ENCODE measurements at places on chromosomes 7 and 10. TPM values are rescaled to one million over a fixed set of nuclear protein-coding genes. Genes with fewer than 3 reads are reported as not detected.

Gene PDE6C
- not detected for total RNA-seq

DNA sequence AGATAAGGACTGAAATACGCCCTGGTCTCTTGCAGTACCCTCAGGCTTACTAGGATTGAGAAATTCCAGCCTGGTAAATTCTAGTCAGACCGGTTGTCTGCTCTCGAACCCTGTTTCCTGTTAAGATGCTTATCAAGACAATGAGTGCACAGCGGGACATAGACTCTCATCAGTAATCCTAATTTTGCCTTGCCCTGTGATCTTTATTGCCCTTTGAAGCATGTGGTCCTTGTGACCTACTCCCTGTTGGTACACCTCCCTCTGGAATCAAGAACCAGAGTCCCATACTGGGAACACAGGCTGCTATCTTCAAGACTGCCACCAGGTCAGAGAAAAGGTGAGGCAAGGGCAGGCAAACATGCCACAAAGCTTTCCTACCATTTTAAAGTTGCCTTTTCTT is 7.2 kb downstream of the C10orf53 start:
- no peak for DNase-seq

Gene HTR5A
- total RNA-seq, result not detected

DNA sequence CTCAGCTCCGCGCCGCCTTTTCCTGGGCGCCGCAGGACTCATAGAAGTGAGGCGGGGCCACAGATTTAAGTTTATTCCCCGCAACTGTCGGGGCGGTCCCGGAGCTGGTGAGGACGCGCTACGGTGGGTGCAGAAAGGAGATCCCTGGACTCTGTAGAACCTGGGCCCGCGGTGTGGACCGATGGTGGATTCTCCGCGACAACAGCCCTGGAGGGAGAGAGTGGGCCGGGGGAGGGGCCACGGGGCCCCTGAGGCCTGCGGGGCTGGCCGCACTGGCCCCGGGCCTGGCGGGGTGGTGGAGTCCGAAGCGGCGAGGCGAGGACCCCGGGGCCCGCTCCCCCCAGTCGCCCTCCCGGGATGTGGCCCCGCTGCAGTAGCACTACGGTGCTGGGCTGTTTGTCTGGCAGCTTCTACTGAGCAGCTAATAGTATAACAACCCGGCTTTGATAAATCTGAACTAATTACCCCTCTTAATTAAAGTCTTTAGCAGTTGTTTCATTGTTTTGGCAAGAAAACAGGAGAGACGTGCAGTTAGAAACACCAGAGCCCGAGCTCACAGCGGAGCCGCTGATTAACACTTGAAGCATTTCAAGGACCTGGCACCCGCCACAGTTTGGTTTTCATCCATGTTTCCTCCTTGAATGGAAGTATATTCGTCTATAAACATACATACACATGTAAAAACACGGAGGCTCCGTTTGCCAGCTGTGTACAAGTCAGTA is 4.2 kb downstream of the FEZF1 start:
- no peak for DNase-seq

Gene GPR22
- not detected for total RNA-seq

- no peak for DNase-seq
These were observed 344.7 kb downstream of the ARL4A start for GRCh38 chr7:13032084-13032483.
